NCI-H1436 treated with DMSO at 0.1 percent for 48 hours (cell line): ENCODE measurements at places on chromosomes 16 and 17.

DNA sequence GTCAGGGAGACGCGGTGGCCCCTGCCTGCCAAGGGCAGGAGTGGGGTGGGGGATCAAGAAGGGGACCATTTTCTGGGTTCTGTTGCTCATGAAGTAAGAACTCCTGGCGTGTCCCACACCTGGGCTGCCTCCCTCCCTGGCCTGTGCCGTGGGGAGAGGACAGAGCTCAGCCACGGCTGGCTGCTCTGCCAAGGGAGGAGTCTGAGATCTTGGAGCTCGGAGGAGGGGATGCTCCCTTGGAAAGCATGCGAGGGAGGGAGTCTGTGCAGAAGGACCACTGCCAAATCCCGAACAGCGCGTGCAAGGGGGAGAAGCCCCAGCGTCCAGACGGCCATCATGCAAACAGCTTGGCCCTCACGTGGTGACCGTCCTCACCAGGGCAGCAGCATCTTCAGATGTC is 64.2 kb upstream of the ZNF469 start:
- no peak for DNase-seq

DNA sequence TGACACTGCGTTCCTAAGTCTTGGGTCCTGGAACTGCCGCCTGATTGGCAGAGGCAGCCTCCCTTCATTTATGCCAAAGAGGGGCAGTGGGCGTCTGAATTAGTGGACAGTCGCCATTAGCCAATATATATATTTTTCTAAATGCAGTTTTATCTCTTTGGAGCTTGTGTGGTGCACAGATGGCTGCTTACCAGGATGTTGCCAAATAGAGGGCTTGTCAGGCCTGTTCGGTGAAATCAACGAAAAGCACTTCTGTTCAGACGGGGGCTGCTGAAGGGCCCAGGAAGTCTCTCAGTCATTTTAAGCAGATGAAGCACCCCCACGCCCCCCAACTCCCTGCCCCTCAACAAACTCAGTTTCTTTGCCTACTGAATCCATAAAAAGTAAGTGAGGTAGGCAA is 66.0 kb downstream of the RAP1GAP2 start:
- no peak for DNase-seq

DNA sequence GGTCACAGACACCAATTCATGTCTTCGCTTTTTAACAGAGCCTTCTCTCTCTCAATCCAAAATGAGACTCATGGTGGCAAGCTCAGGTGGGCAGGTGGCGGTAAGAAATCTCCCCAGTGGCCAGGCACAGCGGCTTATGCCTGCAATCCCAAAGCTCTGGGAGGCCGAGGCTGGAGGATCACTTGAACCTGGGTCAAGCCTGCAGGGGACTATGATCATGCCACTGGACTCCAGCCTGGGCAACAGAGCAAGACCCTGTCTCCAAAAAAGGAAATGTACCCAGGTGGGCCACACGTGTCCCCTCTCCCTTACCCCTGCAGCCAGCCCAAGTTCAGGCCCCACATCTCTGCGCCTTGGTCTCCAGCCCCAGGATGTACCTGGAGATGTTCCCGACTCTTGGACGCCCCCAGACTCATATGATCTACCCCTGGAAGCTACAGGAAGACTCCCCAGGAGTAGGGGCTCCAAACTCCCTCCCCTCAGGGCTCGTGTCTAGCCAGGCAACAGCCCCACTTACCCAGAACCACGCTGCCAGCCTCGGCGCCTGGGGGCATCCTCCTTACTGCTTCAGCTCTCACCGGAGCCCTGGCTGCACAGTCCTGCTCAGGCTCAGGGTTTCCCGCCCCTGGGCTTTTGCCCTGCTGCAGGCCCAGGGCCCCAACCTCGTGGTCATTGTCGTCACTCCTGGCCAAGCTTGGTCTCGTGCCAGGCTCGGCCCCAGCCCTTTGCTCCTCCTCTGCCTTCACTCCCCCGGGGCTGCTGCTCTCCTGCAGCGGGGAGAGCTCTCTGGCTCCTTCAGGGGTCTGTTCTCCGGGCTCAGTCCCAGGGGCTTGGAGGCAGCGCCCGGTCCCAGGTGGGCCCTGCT is 16.2 kb downstream of the MYLK3 start:
- no peak for DNase-seq

DNA sequence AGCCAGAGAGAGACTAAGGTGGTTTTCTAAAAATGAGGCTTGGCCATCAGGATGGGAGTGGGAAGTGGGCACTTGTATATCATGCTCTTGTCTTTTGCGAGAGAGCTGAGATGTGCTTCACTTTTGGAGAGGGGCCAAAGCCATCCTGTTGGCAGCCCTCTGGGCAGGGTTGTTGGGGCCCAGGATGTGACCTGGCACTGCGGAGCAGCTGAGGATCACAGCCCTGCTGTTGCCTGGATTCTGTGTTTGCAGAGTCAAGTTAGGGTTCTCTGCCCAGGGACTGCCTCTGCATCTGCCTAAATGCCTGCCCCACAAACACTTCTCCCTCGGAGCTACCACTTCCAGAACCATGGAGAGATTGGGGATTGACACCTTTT is 71.2 kb downstream of the PLD6 start:
- no peak for DNase-seq

DNA sequence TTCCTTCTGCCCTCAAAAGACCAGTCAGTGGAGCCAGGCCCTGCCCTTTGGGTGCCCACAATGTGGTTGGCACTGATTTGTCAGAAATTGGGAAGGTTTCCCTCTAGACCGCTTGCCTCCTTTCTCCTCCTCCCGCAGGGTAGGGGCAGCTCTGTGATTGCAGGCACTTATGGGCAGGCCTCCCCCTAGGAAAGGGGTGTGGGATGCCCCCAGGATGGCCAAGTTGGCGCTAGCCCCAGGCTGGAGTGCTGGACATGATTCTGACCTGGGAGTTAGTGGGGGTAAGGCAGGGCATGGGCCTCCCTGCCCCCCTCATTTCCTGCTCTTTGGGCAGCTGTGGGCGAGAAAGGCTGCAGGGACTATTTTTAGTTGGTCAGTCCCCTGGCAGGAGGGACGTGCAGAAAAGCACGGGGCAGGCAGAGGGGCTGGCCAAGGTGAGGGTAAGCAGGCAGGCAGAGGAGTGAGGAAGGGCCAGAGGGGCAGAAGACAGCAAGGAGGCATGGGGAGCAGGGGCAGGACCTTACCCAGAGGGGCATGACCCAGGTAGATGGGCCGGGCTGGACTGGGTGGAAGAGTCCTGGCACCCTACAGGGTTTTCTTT is 3.3 kb downstream of the RARA start:
- DNase-seq, result no peak

- no peak for DNase-seq
These were observed 168.4 kb downstream of the RAB11FIP4 start for GRCh38 chr17:31559584-31560501.

- no peak for DNase-seq
These were observed 4.0 kb upstream of the FA2H start for GRCh38 chr16:74778646-74779045.

DNA sequence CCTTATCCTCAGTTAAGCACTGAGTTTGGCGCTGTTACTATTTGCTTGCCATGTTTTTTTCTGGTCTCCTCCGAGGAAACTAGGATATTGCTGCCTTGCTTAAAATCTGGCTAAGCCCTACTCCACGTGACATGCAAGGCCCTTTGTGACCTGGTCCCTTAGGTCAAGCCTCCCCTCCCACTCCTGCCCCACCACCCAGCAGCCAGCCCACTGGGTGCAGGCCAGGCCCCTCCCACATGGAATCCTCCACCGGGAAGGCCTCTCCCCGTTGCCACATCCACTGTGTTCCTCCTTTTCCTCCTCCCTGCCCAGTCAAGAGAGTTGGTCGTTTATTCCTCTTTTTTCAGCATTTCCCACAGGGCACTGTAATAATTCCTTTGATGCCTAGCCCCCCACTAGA is 16.2 kb downstream of the PSMD3 start:
- DNase-seq, result no peak

DNA sequence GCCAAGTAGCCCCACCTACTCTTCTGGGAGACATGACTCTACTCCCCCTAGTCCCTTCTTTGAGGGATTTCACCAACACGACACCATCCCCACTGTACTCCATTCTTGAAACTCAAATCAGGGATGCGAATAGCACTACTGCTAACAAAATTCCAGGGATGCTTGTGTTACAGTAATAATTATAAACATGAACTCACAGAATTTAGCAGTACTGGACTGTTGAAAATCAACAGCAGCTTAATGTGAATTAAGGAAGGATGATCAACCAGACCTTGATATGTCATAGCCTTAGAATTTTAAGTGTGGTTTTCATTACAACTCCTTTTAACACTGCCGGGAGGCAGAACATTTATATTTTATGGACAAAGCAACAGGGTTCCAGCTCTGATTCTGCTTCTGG is 37.9 kb downstream of the AMFR start:
- no peak for DNase-seq

GRCh38 chr16:13517841-13518240 is 402.1 kb upstream of the ERCC4 start:
- DNase-seq, result no peak

GRCh38 chr16:12998361-12999085 is 97.1 kb downstream of the SHISA9 start:
- DNase-seq, result no peak

DNA sequence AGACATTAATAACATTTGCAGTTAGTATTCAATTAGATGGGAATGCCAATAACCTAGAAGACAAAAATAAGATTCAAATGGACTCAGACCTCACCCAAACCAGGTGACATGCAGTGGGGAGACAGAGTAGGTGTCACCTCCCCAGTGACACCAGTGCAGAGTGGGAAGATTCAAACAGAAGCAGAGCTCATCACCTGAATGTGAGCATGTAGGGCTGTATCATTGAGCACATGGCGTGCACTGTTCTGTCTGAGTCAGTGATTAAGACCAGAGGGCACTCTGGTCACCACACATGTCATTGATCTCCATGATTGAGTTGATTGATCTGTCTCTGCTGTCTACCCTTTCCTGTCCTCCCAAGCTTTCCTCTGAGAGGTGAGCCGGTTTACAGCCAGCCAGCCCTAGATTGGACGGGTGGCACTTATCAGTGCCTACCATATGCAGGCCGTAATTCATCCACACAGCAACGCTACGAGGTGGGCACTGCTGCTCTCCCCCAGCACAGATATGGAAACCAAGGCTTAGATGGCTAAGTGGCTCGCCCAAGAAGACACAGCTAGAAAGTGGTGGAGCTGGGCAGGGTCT is 34.0 kb downstream of the RHBDL3 start:
- DNase-seq, result no peak
